Hindlimb muscle (tissue), 1 donor: ENCODE measurements at places on chromosomes 5 and 9.

GRCh38 chr5:139693676-139694364, 45.7 kb downstream of the CXXC5 start:
- no peak for DNase-seq

DNA sequence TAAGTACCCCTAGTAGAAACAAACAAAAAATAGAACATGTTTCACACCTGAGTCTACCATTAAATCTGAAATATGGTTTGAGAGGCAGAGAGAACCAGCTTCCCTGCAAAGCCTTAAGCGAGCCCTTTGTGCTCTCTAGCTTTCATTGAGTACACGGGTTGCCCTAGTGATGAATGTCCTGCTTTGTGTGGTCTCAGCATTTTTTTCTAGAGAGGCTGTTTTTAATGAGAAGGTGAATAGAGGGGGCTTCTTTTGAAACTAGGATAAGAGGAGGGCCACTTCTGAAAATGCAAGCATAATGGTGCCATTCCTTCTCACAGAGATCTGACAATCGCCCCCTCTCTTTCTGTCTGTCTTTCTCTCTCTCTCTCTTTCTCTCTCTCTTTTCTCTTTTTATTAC, 131.3 kb downstream of the MACIR start:
- no peak for DNase-seq

DNA sequence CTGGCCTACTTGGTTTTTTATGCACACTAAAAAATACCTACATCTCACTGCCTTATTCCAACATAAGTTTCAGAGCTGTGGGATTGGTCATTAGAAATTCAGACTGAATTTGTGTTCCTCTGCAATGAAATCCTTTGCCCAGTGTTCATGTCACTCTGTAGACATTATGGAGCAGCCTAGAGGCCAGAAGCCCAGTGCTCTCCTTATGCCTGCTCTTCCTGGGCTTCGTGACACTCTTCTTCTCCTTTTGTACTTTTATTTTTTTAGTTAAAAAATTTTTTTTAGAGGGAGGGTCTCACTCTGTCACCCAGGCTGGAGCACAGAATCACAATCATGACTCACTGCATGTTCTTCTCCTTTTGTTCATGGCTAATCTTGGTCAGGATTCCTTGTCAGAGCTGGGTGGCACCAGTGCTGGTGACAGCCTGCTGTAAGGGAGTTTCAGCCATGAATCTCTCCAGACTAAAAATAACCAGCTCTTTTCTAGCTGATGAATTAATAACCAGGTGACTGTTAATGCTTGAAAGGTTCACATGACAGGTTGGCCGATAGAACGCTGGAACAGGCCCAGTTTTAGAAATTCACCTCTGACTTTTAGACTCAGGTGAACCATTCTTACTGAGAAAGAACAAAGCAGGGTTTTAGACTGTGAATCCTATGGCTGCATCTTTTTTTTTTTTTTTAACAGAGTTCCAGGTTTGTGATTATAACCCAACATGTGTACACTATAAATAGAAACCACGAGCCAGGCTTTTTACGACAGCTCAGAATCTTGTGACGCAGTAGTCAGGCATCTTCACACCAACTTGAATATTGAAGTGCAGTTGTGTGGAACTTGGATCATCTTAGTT, 34.1 kb upstream of the C5orf47 start:
- no peak for DNase-seq

GRCh38 chr5:179345183-179345432, 153 bp downstream of the ADAMTS2 start:
- DNase-seq: no peak

- DNase-seq: no peak
These were observed 44.5 kb downstream of the IPO11 start for GRCh38 chr5:62457071-62457470.

- DNase-seq: peak; percentile 30
These were observed 99.7 kb downstream of the ST8SIA4 start for GRCh38 chr5:100803397-100803796.

- no peak for DNase-seq
These were observed 143.5 kb upstream of the MRPS30 start for GRCh38 chr5:44665101-44665701.

DNA sequence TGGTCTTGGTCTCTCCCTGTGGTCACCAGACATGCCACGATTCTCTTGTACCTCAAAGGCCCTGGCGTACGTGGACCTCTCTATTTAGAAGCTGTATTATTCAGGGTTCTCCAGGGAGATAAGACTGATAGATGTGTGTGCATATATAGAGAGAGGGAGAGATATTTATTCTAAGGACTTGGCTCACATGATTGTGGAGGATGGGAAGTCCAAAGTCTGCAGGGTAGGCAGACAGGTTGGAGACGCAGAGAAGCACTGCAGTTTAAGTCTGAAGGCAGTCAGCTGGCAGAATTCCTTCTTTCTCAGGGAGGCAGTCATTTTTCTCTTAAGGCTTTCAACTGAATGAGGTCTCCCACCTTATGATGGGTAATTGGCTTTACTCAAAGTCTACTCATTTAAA, 16.3 kb downstream of the C9orf57 start:
- no peak for DNase-seq

GRCh38 chr9:6199596-6199995, 16.0 kb upstream of the IL33 start:
- no peak for DNase-seq

DNA sequence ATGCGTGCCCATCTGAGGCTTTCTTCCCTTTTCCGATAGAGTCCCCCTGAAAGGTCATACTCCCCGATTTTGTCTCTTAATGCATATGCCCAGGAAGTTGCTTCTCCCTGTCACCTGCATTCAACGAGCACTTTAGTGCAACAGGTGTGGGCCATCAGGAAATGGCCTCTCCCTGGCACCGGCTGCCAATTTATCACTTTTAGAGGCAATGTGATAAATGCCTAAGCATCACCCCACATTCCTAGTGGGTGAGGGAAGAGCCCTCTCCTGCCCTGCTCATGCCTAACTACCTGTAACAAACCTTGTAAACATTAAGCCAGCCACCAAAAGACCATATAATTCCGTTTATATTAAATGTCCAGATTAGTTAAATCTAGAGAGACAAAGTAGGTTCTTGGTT, 1.1 kb upstream of the SNAPC3 start:
- DNase-seq: no peak

DNA sequence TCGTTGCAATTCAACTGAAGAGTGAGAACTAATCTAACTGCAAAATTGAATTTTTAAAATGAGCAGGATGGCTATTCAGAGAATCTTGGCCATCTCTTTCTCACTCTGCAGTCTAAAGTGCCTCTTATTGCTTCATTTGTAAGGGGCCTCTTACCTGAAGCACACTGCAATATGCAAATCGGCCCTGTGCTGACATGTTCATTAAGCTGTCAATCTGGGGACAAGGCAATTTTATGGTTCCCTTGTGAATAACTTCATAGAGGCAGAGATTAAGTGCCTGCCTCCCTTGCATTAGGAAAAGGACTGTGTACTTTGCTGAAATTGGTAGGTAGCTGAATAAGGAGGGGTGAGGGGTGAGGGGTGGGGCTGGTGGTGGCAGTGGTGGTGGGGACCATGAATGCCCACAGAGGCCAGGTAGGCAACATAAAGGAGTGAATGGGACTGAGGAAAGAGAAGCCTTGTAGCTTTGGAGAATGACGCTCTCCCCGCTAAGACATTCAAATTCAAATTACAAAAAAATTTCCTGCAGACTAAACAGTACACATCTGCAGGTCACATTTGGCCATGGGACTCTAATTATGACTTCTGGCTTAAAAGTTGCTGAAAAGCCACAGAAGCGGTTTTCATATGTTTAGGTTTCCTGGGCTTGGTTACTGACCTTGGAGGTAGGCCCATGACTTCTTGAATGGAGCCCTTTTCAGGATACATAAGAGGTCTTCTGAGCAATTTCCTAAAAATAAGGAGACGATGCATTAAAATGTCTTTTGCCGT, 25.0 kb downstream of the TNFSF8 start:
- no peak for DNase-seq

DNA sequence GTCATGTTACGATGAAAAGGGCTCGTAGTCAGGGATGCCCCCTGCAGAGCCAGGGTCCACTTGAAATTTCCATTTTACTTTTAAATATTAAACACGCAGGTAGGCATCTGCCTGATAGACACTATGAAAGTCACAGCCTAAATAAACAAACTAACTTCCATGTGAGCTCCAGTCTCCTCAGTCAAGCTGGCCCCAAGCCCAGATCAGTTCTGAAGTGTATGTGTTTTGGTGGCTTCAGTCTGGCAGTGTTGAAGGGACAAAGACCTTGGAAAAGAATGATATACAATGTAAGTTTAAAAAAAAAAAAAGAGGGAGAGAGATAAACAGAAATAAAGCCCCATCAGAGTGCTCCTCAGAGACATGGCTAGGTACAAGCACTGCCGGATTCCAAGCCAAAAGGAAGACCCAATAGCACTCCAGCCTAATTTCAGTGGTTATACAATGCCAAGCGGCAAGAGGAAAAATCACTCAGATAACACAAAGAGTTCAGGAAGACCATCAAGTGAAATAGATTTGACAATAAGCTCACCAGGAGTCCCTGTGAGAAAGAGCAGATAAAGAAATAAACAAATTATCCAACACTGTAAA, 181.0 kb downstream of the BNC2 start:
- peak; percentile 27 for DNase-seq

DNA sequence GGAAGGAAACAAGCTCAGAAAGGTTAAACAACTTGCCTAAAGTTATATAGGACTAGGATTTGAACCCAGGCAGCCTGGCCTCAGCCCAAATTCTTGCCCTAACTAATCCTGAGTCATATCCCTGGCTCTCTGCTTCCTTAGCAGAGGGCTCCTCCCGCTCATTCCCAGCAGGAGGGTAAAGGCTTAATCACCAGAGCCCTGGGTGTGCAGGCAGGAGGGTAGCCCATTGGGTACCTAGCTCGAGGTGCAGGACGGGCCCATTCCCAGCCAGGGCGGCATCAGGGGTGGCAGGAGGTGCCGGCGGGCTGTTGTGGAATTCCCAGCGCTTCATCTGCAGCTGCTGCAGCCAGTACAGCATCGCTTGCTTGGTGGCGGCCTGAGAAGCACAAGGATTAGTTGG, 3.9 kb downstream of the TBC1D2 start:
- DNase-seq: no peak

GRCh38 chr5:115265220-115265619, 2.5 kb upstream of the PGGT1B start:
- DNase-seq: no peak

- DNase-seq: no peak
These were observed 4.5 kb downstream of the LRRTM2 start for GRCh38 chr5:138870611-138871010.

GRCh38 chr5:146788898-146789297, 89.7 kb downstream of the PPP2R2B start:
- DNase-seq: no peak

GRCh38 chr5:128777052-128777451, 188.2 kb upstream of the SLC27A6 start:
- no peak for DNase-seq

- DNase-seq: no peak
These were observed 134.8 kb downstream of the EPB41L4A start for GRCh38 chr5:112283943-112284929.

DNA sequence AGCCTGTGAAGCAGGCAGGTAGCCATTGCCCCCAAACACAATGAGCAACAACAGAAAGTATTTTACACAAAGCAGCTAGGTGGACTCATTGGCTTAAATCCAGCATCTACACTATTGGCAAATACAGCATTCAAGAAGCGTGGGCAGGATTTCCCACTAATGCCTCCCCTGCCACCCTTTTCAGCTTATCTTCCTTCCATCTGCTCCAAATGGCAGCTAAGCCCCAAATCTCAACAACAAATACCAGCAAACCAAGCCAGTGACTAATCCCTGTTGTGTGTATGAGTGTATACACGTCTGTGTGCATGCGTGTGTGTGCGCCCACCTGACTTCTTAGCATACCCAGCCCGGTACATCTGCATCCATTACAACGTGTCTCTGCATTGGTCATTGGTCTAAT, 151.2 kb upstream of the WWC1 start:
- DNase-seq: no peak

DNA sequence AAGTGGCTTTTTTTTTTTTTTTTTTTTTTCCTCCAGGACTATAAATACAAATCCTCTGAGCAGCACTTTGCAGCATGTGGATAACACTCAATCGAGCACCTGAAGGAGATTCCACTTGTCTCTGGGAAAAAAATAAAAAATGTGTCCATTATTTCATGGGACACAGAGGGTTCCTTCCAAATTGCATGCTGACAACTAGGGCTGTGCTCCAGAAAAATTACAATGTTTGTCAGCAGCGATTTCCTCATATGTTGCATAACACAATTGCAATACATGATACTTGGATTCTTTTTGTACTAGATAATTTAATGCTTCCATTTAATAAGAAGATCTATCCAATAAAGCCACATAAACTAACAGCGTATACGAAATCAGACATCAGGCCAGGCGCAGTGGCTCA, 84.4 kb downstream of the CDH18 start:
- DNase-seq: no peak

DNA sequence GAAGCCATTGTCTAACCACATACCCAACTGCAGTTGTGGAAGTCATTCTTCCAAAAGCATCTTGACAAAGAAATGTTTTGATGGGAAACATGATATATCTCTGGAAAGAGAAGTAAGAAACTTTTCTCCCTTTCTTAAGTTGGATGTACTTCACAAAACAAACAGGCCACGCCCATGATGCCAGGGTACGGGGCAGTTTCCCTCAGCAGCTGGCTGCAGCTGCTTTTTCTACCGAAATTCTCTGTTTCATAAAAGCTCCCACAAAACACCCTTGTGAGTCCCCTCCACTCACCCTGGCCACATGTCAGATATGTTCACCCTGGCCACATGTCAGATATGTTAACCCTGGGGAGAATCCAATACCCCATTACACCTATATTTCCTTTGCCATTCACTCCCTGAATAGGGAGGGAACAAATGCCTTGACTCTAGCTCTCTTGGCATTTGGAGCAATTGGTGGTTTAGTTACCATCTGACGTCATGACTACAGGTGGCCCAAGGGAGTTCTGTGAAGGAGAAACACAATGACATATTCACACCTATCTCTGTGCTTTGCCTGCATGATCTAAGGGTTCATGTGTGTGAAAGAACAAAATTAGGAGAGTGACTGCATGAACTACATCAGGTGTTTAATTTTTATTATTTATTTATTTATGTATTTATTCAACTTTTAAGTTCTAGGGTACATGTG, 103.0 kb downstream of the AOPEP start:
- no peak for DNase-seq
